ENCODE measurements at places on chromosomes 6 and 20.

- peak; percentile 5 for DNase-seq
Observed at GRCh38 chr6:144286503-144287393, 1.6 kb downstream of the UTRN start.

- DNase-seq: no peak
Observed at GRCh38 chr6:33171016-33171879, 21.0 kb downstream of the COL11A2 start.

DNA sequence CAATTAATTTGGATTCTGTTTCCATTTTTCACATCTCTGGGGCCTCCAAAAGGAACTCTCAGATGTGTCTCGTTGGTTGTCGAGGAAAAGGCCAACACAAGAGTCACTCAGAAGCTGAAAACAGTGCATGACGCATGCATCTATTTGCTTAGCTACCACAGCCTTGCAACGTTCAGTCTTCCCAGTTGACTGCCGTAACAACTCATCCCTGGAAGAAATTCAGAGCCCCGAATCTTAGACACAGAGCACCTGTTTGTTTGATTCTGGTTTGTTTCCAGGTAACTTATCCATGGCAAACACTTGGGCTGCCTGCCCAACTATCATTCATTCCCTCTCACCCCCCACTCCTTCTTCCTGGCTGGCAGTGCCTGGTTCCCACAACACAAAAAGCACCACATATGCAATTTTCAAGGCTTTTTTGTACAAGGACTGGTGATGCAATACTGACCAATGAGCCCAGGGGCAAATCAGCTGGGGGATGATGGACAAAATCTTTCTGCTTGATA, 60.5 kb downstream of the ZMYND8 start:
- DNase-seq: peak; percentile 60

GRCh38 chr20:46296526-46297250, 11.6 kb downstream of the CDH22 start:
- DNase-seq: no peak

DNA sequence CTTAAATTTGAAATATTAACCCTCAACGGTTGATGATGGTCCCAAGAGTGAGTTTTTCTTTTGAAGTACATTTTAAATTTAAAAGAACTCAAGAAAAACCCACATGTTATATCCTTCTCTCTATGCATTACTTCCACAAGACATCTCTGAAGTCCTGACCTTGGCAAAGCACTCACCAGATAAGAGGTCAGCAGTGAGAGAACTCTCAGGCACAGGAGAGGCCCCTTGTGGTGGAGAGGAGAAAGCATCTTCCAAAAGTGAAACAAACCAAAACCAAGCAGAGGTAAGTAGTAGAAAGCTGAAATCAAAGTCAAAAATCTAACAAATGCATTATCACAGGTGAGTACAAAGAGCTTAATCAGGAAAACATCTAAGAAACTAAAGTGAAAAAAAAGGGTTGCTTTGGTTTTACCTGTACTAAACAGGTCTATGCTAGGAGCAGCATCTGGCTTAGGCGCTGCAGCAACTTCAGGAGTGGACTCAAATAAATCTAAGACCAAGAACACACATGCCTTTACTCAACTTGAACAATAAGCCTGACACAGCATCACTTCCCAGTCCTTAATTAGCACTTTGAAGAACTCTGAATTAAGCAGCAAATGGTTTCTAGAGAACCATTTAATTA, 80.5 kb downstream of the PRSS35 start:
- DNase-seq: no peak

GRCh38 chr6:118787724-118788423, 106.1 kb upstream of the ASF1A start:
- no peak for DNase-seq

GRCh38 chr6:150336299-150336698, 32.5 kb upstream of the IYD start:
- no peak for DNase-seq

DNA sequence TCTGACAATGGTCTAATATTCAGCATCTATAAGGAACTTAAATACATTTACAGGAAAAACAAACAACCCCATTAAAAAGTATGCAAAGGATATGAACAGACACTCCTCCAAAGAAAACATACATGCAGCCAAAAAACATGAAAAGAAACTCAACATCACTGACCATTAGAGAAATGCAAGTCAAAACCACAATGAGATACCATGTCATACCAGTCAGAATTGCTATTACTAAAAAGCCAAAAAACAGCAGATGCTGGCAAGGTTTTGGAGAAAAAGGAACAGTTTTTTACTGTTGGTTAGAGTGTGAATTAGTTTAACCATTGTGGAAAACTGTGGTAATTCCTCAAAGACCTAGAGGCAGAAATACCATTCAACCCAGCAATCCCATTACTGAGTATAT, 339.0 kb upstream of the ADGRB3 start:
- no peak for DNase-seq

DNA sequence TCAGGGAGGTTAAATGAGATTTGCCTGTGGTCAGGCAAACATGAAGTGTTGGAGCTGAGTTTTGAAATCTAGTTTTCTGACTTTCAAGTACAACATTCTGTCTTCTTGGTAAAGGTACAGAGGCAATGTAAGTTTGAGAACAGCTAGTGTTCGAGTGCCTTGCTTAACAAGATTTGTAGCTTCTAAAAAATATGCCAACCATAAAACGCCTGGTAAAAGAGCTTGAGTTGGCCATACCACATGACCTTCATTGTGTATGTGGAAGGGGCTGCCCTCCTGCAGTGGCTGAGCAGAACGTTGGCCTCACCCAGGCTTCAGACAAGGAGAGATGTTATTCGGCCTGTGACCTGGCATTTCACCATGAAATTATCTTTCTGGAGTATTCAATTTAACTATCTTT, 86.5 kb downstream of the MAP7 start:
- DNase-seq: no peak

- DNase-seq: no peak
Observed at GRCh38 chr20:43590036-43590391, 723 bp upstream of the IFT52 start.

GRCh38 chr20:10501402-10501801, 66.3 kb downstream of the SLX4IP start:
- peak; percentile 76 for DNase-seq

- no peak for DNase-seq
Observed at GRCh38 chr6:97129106-97129505, 153.9 kb downstream of the MMS22L start.

GRCh38 chr6:144873623-144874378, 588.7 kb downstream of the UTRN start:
- DNase-seq: no peak

GRCh38 chr6:84618836-84619235, 145.6 kb downstream of the TBX18 start:
- no peak for DNase-seq

DNA sequence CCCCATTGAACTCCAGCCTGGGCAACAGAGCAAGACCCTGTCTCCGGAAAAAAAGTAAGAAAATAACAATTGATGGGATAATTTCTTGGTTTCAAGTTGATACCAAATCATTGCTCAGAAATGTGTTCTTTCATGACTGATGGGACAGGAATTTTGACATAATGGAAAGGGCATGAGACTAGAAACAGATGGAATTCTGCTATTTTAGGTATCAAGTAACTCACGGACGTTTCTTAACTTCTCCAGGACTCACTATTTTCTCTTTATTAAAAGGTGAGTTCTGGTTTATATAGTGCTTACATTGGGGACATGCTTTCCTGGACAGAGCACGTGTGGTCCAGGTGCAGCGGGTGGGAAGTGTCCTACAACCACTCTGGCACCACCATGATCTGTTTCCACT, 6.0 kb upstream of the DSP start:
- no peak for DNase-seq

- DNase-seq: no peak
Observed at GRCh38 chr6:33925936-33926335, 122.1 kb upstream of the MLN start.

DNA sequence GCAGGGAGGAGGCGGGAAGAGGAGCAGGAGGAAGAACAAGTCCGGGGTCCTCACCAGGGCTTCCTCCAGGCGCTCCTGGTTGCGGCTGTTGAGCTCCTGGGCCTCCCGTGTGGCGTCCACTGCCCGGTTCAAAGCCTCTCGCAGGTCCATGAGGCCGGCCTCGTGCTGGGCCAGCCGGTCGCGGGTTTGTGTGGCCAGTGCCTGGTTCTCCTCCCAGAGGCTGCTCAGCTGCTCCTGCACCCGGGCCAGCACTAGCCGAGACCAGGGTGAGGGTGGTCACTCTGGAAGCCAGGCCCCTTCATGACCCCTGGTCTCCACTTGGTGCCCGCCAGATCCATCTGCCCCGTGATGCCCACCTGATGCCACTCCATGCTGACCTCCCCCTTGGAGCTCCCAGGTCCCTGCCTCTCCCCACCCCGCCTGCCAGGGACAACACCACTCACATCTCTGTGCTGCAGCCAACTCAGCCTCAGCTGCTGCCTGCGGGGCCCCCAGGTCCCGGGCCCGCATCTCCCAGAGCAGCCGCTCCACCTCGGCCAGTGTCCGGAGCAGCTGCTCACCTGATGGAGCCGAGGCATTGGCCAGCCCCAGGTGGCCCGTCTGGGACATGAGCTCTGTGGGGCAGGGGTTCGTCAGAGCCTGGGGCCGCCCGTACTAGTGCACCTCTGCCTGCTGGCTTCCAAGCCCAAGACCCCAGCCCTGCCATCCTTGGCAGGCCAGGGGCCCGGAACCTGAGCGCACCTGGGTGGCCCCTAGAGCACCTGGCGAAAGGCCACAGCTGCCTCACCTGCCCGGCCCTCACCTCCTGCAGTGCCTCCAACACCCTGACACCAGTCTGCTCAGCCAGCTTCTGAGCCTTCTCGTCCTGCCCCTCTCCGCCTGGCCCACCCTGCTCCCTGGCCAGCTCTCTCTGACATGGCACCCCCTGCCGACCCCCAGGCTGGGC, 15.9 kb downstream of the ADRM1 start:
- DNase-seq: no peak

GRCh38 chr6:117465691-117466090, 16.8 kb upstream of the DCBLD1 start:
- no peak for DNase-seq

- no peak for DNase-seq
Observed at GRCh38 chr6:88361754-88362153, 195.6 kb upstream of the CNR1 start.

GRCh38 chr6:33710296-33711121, 991 bp downstream of the UQCC2 start:
- no peak for DNase-seq

GRCh38 chr6:139979021-139979725, 604.7 kb upstream of the CITED2 start:
- no peak for DNase-seq

DNA sequence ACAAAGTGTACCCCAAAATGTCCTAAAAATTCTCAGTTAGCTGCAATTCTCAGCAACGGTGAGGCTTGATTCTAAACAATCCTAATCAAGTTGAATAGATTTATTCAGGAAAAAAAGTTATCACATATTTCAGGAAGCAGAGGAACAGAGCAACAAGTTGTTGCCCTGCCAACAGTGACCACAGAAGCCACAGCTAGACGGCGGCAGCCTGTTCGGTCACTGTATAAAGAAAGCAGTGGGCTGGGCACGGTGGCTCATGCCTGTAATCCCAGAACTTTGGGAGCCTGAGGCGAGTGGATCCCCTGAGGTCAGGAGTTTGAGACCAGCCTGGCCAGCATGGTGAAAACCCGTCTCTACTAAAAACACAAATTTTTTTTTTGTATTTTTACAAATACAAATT, 171.2 kb upstream of the BMP5 start:
- DNase-seq: no peak

DNA sequence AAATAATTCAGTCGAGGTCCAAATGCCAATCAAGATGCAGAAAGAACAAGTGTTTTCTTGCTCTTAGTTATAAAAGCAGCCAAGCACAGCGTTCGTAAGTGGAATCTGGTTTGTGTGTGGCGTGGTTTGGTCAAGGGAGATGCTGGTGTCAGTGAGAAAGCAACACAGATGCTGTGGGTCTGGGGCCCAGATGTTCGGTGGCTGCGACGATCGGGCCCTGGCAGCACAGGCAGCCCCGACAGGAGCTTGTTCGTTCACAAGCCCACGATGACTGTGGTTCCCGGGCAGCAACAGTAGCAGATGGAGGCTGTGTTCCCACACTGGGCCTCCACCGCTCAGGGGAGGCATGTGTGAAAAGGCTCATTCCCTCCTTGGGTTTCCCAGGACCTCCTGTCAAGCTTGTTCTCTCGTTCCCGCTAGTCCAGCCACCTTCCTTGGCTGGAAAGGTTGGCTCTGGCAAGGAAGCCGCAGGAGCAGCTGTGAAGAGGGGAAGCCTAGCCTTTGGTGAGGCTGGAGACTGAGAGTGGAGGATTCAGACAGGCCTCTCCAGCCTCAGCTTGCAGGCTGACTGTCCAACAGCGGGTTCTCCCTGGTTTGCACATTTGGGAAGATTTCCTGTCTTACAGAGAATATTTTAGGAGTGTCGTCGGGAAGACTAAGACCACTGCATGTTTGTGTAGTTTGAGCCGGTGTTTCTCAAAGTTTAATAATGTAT, 304.7 kb downstream of the QKI start:
- no peak for DNase-seq

GRCh38 chr6:53041356-53041755, 23.8 kb upstream of the FBXO9 start:
- no peak for DNase-seq

DNA sequence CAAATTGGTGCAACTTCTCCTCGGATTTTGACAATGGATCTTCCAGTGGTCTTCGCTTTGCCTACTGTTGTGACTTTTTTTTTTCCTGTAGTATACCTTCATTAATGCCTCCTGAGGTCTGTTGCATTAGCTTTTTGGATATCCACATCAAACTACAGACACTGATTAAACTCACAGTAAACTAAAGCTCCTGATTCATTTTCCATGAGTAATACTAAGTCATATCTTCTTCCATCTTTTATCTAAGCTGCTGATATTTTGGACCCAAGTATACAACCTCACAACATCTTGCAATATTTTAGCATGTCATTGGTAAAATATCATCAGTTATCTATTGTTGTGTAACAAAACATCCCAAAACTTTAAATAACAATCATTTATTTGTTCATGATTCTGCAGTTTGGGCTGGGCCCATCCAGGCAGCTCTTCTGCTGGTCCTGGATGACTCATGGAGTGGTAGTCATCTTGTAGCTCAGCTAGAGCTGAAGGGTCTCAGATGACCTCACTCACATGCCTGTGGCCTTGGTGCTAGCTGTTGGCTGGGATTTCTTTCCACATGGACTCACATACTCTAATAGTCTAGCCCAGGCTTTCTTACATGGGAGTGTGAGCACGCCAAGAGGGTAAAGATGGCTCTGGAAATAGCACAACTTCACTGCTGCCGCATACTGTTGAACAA, 78.3 kb upstream of the SRSF6 start:
- DNase-seq: no peak

GRCh38 chr6:157143171-157143889, 180.0 kb downstream of the TMEM242 start:
- no peak for DNase-seq

DNA sequence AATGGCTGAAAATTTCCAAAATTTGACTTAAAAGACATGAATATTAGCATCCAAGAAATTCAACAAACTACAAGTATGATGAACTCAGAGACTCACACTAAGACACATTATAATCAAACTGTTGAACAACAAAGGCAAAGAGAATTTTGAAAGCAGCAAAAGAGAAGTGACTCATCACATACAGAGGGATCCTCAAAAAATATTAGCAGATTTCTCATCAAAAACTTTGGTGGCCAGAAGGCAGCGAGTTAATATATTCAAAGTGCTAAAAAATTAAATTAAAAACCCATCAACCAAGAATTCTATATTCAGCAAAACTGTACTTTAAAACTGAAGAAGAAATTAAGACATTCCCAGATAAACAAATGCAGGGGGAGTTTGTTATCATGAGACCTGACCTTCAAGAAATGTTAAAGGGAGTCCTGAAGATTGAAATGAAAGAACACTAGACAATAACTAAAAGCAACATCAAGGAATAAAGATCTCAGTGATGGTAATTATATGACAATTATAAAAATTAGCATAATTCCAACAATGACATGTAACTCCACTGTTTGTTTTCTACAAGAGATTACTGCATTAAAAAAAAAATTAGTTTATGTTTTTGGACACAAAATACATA, 150.0 kb downstream of the RNASET2 start:
- DNase-seq: no peak
